Cerebellar nuclear complex (tissue), 1 donor: ENCODE measurements at places on chromosomes 2 and 18.
A peak's percentile ranks its signal among the peaks of the same experiment; 100 is the strongest.

GRCh38 chr2:43540021-43540779 lies 55.6 kb downstream of the THADA start:
- no peak for DNase-seq

- no peak for DNase-seq
These were observed 746.1 kb upstream of the LRRTM1 start for GRCh38 chr2:81050580-81051095.

GRCh38 chr2:177265824-177266817 lies 1.6 kb upstream of the NFE2L2 start:
- DNase-seq, result no peak

GRCh38 chr2:7753777-7754176 lies 836.6 kb downstream of the RNF144A start:
- no peak for DNase-seq

DNA sequence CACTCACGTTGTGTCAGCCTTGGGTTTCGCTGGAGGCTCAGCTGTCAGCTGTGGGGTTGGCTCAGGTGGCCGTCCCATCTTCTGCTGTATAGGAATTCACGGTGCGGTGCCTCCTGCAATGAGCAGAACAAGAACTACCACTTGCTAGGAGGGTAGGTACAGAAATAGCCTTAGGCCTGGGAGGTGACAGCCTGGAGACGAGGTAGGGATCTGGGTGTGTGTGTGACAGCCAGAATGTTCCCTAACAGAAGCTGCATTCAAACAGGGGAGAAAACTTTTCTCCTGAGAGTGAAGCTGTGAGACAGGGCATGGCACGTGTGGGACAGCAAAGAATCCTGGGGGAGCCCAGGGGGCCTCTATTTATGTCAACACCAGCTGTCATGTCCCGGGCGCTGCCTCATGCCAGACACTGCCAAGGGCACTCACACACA lies 8.4 kb upstream of the MAL start:
- DNase-seq, result no peak

DNA sequence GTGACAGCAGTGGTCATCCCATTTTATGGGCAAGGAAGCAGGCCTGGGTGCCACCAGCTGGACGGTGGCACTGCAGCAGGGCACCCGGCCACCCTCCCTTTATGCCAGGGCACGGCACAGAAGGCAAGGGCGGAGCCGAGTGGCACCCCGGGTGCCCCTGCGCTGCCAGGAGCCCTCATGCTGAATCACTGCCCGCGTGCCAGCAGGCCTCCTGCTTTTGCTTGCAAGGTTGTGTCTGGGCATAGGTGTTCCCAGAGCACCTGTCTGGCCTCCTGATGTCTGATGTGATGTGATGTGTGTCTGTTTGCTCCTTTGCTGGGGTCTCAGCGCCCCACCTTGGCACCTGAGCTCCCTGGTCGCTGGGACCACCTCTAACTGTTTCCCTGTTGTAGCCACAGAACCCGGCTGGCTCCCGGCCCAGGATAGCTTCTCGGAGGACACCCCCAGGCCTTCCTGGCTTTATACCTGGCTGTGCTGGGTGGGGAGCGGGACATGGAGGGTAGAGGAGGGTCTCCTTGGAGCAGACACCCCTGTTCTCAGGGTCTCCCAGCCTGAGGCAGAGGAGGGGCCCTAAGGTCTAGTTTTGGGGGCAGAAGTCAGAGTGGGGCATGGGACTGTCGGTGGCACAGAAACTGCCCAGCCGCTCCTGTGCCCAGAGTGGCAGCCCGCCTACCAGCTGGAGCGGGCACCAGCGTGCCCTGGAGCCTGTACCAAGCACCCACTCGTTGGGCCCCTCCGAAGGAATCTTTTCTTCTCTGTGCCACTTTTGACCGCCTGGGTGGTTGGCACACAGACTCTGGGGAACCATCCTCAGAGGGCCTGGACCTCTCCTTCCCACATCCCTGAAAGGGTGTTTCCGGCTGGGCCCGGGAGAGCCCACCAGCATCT lies 3.6 kb downstream of the GPC1 start:
- peak; percentile 35 for DNase-seq

- no peak for DNase-seq
These were observed 168.5 kb downstream of the DPP4 start for GRCh38 chr2:161905389-161906046.

DNA sequence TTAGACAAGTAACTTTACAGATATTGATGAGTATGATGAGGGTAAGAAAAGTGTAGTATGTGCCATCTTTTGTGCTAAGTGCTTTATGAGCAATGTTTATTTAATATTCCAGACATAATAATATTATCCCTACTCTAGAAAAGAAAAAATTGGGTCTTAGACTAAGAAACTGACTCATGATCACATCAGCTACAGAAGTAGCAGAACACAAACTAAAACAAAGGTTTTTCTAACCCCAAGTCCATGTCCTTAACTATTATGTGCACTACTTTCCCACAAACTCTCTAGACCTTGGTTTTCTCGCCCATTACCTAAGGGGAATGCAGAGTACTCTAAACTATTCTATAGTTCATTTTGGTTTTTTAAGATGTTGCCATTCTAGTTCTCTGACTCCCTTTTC lies 64.5 kb downstream of the BAZ2B start:
- no peak for DNase-seq

DNA sequence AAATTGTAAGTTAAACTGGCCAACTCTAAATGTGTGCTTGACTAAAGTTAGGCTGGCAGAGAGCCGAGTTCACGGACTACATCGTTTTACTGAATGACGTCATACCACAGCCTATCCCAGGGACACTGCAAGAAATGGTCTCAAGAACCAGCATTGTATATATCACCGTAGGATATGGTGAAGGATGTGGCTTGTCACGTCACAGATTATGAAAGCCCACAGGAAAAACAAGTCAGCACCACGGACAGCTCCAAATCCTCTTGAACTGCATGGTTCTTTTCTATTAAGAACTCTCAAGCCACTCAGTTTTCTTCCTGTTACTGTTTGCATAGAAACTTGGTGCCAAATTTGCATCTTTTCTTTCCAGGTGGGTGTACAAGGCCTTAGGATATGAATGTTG lies 85.1 kb upstream of the ACAA2 start:
- DNase-seq, result no peak

GRCh38 chr2:86393521-86394491 lies 47.4 kb upstream of the KDM3A start:
- DNase-seq, result no peak

DNA sequence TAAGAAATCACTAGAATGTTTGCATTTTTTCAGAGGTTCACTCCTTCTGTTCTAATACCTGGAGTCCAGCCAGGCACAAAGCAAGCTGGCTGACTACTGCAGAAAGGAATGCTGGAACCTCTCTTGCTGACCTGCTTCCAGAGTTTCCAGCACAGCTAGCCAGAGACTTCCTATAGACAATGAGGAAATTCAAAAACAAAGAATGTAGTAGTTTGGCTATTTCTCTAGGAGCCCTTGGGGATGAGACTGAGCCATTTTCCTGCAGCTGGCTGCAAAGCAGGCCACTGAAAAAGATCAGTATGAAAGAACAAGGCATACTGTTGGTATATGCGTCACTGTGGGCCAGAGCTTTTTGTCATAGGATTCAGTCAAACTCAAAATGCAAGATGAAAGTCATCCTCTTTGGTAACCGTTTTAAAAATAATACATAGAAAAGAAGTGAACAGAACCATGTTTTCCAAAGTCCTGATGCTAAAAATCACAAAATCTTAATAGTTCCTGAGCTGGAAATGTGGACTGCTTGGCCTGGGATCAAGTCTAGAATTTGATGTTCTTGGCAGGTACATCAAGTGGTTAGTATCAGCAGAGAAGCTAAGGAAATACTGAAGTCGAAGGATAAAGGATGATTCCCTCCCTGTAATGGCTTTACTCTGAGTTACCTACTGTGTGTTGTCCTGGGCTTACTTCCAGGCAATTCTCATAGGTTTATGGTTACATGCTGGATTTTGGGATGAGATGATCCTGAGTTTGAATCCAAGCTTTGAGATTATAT lies 9.0 kb upstream of the DSEL start:
- DNase-seq, result no peak

- no peak for DNase-seq
These were observed 18.5 kb upstream of the NTSR2 start for GRCh38 chr2:11688222-11689069.

DNA sequence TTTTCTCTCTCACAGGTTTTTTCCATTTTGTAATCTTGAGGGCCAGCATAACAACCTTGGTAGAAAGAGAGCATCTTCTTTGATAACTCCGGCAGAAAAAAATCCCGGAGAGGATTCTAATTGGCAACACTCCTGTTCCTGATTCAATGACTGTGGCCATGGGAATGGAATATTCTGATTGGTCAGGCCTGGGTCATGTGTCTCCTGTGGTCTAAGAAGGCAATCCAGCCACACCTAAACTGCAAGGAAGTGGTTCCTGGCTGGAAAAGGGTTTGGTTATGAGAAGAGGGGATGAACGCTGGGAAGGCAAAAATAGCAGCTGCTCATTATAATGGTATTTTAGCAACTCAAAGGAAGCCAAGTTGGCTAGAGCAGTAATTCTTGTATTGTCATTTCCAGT lies 24.8 kb upstream of the ZNF638 start:
- DNase-seq, result no peak

GRCh38 chr2:28381225-28382180 lies 11.2 kb upstream of the FOSL2 start:
- no peak for DNase-seq

- DNase-seq, result no peak
These were observed 89.9 kb downstream of the DCDC2C start for GRCh38 chr2:3793249-3793648.

GRCh38 chr2:21438949-21439348 lies 315.2 kb downstream of the TDRD15 start:
- DNase-seq, result no peak
